ENCODE measurements at places on chromosomes 13 and 19.
A peak's percentile ranks its signal among the peaks of the same experiment; 100 is the strongest.

DNA sequence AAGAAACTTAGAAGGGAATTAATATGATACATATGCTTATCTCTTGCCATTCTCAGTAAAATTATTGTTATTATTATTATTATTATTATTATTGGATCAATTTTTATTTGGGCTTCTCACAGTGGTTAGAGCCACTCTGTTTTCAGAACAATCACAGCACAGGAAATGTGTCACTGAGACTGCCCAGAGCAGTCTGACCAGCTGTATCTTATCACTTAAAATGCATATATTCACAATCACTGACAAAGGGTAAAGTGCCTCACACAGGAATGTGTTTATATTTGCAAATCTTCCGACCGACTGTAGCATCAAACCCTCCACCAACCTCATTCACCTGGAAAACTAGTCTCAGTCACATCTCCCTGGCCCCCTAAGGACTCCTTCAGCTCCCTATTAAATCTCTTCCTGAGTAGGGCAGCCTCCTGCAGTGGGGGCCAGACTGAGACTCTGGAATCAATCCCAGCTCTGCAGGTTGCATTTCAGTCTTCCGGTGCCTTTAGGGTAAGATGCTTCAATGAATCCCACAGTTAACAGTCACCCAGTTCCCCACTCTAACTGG is 738.3 kb upstream of the SLITRK5 start:
- no peak for DNase-seq

- DNase-seq, result no peak
These were observed 4.7 kb upstream of the MVB12A start for GRCh38 chr19:17415121-17415520.

- no peak for DNase-seq
These were observed 3.2 kb downstream of the ZNF441 start for GRCh38 chr19:11769995-11770394.

GRCh38 chr19:41339936-41340335 is 13.8 kb downstream of the TGFB1 start:
- no peak for DNase-seq

GRCh38 chr13:76846363-76846762 is 39.8 kb downstream of the KCTD12 start:
- no peak for DNase-seq

DNA sequence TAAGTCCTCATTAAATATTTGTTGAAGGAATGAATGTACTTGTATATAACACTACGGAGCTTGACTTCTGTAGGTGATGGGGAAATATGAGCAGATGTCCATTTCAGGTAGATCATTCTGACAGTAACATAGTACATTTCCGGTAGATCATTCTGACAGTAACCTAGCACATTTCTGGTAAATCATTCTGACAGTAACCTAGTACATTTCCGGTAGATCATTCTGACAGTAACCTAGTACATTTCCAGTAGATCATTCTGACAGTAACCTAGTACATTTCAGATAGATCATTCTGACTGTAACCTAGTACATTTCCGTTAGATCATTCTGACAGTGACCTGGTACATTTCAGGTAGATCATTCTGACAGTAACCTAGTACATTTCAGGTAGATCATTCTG is 2.5 kb downstream of the PHF11 start:
- no peak for DNase-seq

DNA sequence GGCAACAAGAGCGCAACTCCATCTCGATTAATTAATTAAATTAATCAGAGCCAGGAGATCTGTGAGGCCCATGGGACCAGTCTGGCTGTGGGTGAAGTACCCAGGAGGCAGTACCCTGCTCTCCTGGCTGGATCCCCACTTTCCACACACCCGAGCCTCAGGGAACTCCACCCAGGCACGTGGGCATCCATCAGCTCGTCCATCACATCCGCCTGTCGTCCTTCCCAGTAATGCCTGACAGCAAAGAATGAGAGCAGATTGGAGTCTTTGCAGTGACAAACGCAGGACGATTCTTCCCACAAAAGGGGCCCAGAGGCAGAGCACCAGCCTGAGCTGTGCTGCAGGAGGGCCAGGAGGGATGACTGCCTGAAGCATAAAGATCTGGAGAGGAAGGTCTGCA is 35.8 kb downstream of the VSTM2B start:
- DNase-seq, result no peak

DNA sequence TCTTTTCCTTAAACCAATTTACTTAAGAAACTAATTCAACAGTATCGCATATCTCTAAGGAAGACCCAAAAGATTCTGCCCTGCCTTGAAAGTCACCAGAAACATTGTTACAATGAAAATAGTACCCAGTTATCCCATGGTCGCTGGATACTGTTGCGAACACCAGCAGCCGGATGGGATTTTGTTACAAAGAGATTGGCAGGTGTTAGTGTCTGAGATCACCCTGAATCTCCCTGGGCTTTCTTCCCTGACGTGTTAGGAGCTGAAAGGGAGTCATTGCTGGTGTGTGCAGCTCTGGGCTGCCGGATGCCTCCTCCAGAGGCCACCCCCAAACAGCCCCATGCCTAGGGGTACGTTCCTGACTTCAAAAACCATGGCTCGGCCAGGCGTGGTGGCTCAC is 38.2 kb downstream of the PTPRS start:
- DNase-seq, result no peak

DNA sequence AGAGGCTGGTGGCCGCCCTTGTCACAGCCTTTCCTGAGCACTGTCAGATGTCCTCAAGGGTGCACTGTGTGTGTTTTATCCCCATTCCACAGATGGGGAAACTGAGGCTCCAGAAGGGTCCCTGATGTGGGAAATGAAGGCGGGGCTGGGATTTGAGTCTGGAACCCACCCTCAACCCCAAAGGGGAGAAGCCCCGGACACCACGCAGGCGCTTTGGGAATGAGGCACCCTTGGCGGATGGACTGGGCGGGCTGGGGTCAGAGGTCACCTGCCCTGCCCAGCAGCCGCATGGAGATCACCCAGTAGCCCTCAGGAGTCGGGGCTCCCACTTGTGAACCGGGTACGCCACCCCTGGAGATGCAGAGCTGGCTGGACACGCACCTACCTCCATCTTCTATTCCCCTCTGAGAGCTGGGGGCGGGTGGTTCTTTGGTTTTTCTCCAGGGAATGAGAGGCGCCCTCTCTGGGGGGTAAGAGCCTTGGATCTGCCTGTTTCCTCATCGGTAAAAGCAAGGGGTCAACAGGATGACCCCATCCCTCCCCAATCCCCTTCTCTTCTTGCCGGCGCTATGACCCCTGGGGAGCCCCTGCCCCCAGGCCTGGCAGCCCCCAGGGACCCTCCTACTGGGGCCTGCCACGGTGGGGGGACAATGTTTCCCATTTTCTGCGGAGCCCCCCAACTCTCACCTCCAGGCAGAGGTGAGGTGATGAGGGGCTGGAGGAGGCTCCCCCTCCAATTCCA is 8.3 kb upstream of the ONECUT3 start:
- no peak for DNase-seq

GRCh38 chr19:1884719-1885334 is 469 bp downstream of the ABHD17A start:
- DNase-seq, result no peak

GRCh38 chr19:21052902-21053301 is 29.1 kb upstream of the ZNF714 start:
- DNase-seq, result no peak

DNA sequence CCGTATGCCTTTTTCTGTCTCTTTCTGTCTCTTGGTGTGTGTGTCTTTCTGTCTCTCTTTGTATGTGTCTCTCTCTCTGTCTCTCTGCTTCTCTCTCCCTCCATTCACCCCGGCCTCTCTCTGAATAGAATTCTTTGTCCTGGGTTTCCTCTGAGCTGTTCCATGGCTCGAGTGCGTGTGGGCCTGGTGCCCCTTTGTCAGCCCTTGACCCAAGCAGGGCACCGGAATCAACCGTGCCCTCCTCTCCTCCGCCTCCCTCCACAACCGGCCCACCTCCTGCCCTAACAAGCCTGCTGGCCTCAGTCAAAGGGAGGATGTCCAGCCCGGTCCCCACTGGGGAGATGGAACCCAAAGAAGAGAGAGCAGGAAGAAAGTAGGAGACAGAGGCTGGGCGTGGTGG is 3.2 kb downstream of the AXL start:
- no peak for DNase-seq

GRCh38 chr13:111413407-111414187 is 93.2 kb downstream of the TEX29 start:
- no peak for DNase-seq

- DNase-seq, result no peak
These were observed 22.9 kb downstream of the BICRA start for GRCh38 chr19:47631681-47632446.

GRCh38 chr13:33070713-33071112 is 54.5 kb downstream of the KL start:
- no peak for DNase-seq

DNA sequence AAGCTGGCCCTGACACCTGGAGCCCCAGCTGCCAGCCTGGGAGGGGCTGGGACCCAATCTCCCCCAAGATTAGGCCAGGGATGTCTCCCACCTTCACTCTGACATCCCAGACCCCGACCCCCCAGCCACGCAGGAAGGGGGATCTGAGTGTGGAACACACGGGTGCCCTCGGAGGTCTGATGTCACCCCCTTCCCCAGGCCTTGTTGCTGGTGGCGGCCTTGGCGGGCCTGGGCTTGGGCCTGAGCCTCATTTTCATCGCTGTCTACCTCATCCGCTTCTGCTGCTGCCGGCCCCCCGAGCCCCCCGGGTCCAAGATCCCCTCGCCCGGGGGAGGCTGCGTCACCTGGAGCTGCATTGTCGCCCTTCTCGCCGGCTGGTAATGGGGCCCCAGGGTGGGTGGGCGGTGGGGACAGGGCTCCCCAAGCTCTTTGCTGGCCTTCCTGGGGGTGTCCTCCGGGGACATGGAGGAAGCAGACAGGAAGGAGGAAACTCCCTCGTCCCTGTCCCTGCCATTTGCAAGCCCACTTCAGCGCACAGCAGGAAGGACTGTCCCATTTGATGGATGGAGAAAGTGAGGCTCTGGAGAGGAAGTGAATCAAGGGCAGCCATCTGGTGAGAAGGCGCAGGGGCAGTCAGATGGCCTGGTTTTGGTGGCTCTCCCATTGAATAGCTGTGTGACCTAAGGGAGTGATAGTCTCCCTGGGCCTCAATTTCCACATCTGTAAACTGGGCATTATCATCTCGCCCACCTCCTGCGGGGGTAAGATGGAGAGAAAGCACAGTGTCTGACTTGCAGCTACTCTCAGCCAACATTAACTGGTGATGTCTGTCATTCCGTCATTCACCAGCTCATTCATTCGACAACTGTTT is 3.9 kb downstream of the TTYH1 start:
- DNase-seq, result no peak

DNA sequence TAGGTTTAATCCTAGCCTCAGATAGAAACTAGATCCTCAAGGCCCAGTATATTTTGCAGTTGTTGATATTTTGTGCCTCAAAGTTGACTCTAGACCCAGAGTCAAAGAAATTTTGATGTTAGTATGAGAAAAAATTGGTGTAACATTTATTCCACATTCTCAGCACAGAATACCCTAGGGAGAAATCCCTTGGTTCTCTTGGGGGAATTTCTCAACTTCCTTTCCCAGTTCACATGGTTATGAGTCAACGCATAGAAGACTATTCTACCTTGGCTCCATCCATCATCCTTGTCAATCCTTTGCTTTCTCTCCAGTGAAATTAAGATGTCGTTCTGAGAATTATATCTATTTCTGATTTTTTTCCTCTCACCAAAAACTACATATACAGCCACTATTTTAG is 145.3 kb downstream of the POSTN start:
- no peak for DNase-seq

- no peak for DNase-seq
These were observed 2.3 kb downstream of the FNDC3A start for GRCh38 chr13:48977973-48978372.

- DNase-seq, result peak; percentile 44
These were observed 3.0 kb downstream of the CNFN start for GRCh38 chr19:42386974-42387707.

DNA sequence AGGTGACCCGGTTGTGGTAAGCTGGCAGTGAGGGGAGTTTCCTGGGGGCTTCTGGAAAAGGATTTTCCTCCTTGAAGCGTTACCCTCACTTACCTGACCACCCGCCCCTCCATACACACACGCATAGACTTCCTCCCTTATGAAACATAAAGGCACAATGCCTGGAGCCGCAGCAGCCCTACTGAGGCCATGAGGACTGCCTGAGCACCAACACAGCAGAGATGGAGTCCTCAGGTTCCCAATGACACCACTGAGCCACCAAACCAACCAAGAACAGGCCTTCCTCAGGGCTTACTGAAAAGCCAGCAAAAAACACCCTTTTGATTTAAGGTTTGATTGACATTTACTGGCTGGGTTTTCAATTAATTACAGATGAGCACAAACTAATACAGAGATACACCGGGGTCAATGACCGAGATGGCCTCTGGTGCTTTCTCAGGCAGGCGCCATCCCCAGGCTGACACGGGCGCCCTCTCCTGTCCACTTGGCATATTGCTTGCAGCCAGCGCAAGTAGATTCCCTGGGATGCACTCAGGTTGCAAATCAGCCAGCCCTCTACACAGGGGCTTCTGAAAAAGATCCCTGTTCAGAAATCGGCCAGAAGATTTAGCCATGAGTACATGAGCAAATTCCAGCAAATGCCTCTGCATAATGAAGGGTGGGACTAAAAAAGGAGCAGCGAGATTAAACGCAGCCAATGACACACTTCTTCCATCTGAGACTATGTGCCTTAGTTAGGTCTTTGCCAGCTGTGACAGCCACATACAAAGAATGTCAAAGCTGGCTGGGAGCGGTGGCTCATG is 14.8 kb downstream of the OPA3 start:
- DNase-seq, result no peak

DNA sequence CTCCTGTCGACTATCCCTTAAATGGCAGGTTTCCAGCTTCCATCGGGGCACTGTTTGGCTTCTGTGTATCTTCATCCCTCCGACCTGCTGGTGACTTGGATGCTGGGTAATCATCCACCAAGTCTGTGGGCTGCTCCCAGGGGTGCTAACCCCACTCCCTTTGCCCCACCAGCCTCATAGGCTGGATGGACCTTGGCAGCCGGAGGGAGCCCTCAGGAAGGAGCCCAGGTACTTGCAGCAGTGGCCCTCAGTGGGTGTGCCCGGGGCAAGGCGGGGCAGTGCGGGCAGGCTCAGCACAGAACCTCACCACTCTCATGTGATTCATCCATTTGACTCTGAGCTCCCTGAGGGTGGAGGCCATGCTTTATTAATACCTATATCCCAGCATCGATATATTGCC is 27.4 kb upstream of the TUBGCP3 start:
- no peak for DNase-seq

DNA sequence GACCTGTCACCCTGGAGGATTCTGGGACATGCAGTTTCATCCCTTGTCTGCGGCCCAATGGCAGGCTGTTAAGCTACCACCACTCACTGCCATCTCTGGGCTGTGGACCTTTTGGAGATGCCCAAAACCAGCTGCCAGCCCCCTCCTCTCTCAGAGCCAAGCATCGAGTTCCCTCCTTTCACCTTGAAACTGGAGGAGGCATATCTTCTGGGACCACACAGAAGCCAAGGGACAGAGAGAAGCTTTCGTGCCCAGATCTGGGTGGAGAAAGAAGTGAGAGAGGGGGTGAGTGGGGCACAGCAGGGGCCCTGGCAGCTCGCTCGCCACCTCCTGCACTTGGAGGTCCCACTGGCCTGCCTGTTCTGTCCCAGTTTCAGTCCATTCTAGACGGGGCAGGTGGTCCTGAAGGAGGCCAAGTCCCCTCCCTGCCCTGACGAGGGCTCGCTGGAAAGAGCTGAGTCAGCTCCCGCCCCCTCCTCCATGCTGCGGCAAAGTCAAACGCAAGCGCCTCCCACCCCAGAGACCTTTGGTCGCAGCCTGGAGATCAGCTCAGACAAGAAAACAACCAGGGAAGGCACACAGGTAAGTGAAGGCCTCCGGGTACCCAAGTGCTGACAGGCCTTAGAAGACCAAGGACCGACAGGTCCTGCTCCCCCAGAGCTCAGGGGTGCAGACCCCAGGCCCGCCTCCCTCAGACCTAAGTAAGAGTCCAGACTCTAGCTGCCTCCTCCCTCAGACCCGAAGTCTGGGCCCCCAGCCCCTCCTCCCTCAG is 3.8 kb downstream of the BCAT2 start:
- no peak for DNase-seq

Data from stimulated activated CD8-positive, alpha-beta memory T cell treated with anti-CD3 and anti-CD28 coated beads, Interleukin-15, amount 100 ng/mL, for 4 hours (primary cell).